Stimulated activated CD4-positive, alpha-beta T cell treated with anti-CD3 and anti-CD28 coated beads, Interleukin-1b, Interleukin-23, amount 100 ng/mL, for 48 hours (primary cell): ENCODE measurements at places on chromosomes 6 and 20.

GRCh38 chr6:168959696-168960095, 293.9 kb downstream of the THBS2 start:
- DNase-seq, result no peak

GRCh38 chr6:37862992-37863391, 43.5 kb downstream of the ZFAND3 start:
- DNase-seq, result no peak

- no peak for DNase-seq
These were observed 26.6 kb downstream of the PYGB start for GRCh38 chr20:25274481-25274880.

DNA sequence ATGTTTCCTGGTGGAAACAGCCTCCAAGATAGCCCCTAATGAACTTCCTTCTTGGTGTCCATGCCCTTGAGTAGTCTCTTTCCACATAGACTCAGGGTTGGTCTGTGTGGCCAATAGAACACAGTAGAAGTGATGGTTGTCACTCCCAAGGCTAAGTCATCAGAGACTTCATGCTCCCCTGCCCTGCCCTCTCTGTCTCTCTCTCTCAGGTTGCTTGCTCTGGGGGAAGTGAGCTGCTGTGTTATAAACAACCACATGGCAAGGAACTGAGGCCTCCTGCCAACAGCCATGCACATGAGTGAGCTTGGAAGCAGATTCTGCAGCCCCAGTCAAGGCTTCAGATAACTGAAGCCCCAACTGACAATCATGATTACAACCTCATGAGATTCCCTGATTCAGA, 85.3 kb upstream of the SLC22A16 start:
- no peak for DNase-seq

GRCh38 chr20:51889466-51889865, 87.1 kb upstream of the SALL4 start:
- DNase-seq, result no peak

DNA sequence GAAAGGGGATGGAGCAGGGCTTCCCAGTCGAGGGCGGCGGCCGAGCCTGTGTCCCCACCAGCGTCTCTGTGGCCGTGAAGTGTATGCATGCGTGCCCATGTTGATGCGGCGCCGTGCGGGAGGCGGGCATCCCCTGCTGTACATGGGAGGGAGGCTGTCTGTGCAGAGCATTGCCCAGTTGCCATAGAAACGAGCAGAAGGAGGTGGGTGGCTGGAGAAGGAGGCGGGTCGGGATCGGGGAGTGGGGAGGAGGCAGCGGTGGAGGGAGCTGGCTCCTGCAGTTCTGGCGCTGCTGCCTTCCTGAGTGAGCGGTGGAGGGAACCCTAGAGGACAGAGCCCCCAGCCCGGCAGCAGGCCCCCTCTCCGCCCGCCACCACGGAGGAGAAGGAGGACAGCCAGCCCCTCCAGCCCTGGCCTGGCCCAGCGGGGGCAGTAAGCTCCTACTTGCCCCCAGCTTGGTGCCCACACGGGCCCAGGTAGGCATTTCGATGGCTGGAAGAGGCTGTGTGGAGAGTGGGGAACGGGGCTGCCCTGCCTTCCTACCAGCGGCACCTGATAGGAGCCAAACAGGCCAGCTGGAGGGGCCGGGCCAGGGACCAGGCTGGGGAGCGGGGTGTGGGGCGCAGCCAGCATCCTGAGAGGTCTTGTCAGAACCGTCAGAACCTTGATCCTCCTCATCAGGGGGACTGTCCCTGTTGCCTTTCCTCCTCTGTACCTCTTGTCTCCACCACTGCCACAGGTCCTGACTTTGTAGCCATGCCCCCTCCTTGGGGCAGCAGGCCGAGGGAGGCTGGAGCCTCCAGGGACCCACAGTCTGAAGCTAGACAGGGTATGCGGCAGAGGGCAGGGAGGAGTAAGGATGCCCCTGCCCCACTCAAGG, 41.3 kb downstream of the SPDEF start:
- no peak for DNase-seq

DNA sequence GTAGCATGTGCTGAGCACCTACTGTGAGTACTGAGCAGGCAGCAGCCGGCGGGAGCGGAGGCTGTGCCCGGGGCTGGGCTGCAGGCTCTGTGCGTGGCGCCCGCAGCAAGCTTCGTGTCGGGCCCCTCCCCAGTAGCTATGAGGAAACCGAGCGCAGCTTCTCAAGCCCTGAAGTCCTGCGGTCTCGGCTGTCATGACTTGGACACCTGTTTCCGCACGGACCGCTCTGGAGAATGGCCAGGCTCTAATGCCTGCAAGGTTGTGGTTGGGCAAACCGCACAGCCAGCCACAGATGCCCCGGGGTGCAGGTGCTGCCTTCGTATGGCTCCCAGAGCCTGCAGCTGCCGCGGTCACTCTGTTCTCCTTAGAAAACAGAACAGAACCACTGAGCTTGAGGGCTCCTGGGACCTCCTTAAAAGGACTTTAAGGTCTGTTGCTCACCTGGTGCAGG, 33.7 kb downstream of the PYGB start:
- no peak for DNase-seq

DNA sequence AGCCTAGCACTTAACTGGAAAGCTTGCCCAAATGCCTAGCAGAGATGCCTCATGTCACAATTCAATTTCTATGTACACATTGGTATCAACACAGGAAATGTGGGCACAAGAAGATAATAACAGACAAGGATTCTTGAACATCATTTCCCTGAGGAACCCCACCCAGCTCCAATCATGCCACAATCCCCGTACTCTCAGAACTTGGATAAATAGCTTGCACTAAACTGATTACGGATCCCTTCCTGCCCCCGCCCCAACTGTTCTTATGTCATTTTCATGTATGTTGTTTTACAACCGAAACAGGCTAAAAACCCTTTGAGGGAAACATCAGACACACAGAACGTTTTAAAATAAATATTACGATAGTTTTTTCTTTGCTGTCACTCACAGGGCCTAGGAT, 87.1 kb downstream of the BACH2 start:
- no peak for DNase-seq

- no peak for DNase-seq
These were observed 12.8 kb upstream of the SGK2 start for GRCh38 chr20:43545837-43546578.

GRCh38 chr6:27582928-27583725, 110.2 kb upstream of the ZNF184 start:
- DNase-seq, result peak; percentile 71

DNA sequence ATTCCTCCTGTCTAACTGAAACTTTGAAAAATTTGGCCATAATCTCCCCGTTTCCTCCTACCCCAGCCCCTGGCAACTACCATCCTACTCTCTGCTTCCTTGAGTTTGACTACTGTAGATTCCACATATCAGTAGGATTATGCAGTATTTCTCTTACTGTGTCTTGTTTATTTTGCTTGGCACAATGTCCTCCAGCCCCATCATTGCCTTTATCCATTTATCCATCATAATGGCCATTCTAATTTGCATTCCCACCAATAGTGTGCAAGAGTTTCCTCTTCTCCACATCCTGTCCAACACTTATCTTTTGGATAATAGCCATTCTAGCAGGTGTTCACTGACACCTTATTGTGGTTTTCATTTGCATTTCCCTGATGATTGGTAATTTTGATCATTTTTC, 202.3 kb downstream of the THBS2 start:
- no peak for DNase-seq
